ENCODE measurements at places on chromosomes 6 and 20.
A peak's percentile ranks its signal among the peaks of the same experiment; 100 is the strongest.

- no peak for DNase-seq
Observed at GRCh38 chr6:98958776-98959175, 11.0 kb upstream of the FBXL4 start.

DNA sequence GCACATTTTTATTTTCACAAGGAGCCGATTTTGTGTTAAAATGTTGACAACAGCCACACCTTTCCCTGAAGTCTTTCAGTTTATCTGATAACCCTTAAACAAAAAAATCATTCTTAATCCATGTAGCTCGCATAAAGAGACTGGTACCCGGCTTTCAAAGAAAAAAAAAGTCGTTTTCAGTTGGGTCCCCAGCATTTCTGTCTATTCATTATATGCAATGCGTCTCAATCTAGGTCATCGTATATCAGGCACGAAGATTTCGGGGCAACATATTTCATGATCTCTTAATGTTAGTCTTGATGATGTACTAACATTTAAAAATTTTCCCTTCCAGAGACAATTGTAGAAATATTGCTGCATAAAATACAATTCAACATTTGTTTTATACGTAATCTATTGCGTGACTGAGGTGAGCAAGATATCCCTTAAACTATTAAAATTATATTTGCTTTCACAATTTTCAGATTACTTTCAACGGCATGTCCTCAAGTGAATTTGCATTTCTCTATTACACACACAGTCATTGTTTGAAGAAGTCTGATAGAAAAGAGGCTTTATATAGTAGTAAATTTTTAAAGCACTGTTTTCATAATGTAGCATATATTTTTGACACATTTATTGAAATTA is 2.9 kb upstream of the TUBB2B start:
- no peak for DNase-seq

DNA sequence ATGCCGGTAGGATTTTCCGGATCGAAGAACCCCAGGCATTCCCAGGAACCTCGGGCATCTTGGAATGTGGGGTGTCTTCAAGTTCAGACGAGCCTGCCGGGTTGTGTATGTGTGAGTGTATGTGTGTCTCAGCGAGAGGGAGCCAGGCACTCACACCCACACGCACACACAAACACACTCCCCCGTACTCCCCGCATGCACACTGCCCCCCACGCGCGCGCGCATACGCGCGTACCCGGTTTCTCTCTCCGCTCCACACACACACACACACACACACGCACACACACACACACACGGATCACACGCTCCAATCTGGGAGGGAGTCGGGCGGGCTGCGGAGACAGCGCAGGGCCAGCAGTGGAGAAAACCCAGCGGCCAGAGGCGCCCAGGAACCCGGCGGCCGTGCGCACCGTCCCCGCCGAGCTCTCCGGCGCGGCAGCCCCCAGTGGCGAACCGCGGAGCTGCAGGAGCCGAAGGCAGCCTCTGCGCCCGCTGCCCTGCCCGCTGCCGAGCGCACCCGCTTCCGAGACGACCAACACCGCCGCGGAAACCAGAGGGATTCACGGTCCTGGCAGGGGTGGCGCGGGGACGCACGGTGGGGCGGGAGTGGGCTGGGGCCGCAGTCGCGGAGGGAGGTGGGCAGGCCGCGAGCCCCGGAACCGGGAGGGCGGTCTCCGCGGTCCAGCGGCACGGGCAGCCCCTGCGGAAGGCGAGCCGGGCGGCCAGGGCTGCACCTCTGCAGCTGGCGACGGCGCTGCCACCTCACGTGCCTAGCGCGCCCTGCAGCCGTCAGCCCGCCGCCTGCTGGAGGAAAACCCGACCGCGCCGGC is at the start of gene LRFN2:
Gene LRFN2 (minus strand): TSS at position 125 of the 830 bp plus-strand sequence.
- peak; percentile 37 for DNase-seq

GRCh38 chr6:93259332-93259731 is 160.0 kb downstream of the EPHA7 start:
- no peak for DNase-seq

DNA sequence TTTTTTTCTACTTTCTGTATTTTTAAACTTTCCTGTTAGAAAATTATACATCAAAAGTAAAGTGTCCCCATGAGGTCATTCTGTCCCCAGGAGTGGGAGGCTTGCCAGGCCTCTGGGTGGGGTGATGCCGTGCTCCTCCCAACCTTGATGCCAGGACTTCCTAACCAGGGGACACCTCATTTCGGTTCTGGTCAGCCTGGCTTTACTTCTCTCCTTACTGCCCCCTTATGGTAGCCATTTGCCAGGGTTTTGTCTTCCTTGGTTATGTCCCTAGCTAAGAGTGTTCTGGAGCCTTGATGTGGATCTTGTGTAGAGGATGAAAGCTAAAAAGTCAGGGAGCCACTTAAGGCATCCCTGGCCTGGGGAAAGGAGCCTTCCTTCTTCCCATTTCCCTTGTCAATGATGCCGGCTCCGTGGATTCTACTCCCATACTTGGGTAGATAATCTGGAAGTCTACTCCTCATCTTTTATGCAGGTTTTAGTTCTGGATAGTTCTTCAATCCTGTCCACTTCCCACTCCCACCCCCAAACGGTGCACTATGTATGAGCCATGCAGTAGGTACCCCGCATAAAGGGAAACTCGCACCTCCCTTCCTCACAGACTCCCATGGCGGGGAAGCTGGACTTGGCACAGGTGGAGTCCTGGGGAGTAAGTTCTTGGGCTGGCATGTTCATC is 164.1 kb upstream of the SALL4 start:
- peak; percentile 68 for DNase-seq

Measured in inflammatory macrophage treated with lipopolysaccharide for 1 hour (primary cell).